ENCODE measurements at places on chromosomes 2 and 18.

GRCh38 chr2:206193671-206194357 lies 34.1 kb downstream of the EEF1B2 start:
- DNase-seq: no peak

- DNase-seq: peak; percentile 54
Observed at GRCh38 chr2:43622931-43623451, 14.1 kb upstream of the PLEKHH2 start.

- DNase-seq: no peak
Observed at GRCh38 chr2:15436195-15436594, 124.9 kb downstream of the NBAS start.

DNA sequence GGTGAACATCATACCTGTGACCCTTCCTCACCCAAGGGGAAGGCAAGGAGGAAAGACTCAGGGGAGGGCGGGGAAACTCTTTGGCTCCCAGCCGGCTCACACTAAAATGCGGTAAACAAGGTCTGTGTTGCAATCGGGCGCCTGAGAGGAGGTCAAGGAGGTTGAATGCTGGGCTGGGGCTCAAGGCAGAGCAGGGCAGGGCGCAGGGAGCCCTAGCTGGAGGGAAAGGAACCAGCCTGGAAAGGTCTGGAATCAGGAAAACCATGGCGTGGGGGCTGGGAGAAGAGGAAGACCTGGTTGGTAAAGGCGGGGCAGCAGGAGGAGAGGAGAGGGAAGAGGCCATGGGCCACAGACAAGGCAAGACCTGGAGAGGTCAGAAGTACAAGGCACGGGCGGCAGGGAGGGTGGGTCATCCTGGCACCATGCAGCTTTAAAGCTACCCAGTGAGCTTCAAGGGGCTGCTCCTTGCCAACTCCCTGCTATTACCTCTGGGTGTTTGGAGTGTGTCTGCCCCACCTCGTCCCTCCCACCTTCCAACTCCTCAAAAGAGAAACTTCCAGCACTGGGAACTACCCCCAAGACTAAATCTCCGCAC lies 4.8 kb upstream of the TMEM37 start:
- DNase-seq: peak; percentile 36

- DNase-seq: no peak
Observed at GRCh38 chr18:24799176-24799575, 338.7 kb downstream of the HRH4 start.

GRCh38 chr2:74427551-74427950 lies 6.0 kb downstream of the WDR54 start:
- DNase-seq: no peak

- no peak for DNase-seq
Observed at GRCh38 chr18:48714873-48715272, 176.0 kb downstream of the CTIF start.

DNA sequence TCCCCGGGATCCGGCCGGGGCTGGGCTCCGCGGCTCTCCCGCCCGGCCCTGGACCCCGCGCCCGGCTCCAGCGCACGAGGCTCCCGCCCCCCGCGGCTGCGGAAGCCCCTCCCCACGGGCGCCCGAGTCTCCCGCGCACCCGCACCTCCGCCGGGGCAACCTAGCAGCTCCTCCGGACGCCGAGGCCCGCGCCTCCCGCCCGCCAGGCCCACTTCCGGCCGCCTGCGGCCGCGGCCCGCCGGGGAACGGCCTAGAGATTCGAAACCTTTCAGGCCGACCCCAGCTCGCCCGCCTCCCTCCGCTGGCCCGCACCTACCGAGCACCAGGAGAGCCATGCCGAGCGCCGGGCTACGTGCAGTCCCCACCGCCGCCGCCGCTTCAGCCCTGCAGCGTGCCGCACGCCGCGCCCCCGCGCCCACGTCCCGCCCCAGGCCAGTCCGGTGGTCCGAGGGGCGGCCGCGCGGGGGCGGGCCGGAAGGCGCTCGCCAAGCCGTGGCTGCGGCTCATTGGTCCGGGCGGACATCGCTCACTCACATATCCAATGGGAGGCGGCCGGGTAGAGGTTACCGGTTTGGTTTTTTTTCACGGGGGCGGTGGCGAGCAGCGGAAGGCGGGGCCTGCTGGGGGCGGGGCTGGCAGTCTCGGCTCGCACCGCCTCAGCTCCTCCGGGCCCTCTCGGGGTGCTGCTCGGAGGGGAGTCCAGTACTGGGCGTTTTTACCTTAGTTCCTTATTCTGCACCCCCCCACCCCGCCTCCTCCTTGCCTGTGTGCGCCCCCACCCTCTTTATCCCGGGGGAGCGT lies at the start of gene PDIA6:
Gene PDIA6, minus strand, starts transcription at position 424 of the 801 bp plus-strand sequence. Its CDS starts 89 bp downstream, at position 335.
- peak; percentile 99 for DNase-seq

DNA sequence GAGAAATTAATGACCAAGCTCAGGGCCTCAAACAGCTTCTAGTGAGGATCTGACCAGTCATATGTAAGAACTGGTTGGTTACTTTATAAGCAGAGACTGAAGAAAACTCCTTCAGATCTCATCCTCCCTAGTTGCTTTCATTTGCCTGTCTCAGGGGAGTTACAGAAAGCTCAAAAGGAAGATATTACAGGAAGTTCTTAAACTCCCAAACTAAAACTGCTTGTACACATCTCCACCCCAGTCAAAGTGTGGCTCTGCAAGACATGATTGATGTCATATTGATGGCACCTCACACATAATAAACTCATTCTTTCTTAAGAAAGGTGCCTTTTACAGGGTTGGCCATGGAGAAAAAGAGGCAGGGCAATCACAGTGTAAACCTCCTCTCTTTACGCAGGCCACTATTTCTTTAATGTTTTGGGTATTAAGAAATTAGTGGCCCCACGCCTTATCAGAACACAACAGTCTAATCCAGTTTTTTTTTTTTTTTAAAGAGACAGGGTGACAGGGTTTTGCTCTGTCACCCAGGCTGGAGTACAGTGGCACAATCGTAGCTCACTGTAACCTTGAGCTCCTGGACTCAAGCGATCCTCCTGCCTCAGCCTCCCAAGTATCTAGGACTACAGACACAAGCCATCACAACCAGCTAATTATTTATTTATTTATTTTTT lies 62.6 kb upstream of the STK17B start:
- no peak for DNase-seq

DNA sequence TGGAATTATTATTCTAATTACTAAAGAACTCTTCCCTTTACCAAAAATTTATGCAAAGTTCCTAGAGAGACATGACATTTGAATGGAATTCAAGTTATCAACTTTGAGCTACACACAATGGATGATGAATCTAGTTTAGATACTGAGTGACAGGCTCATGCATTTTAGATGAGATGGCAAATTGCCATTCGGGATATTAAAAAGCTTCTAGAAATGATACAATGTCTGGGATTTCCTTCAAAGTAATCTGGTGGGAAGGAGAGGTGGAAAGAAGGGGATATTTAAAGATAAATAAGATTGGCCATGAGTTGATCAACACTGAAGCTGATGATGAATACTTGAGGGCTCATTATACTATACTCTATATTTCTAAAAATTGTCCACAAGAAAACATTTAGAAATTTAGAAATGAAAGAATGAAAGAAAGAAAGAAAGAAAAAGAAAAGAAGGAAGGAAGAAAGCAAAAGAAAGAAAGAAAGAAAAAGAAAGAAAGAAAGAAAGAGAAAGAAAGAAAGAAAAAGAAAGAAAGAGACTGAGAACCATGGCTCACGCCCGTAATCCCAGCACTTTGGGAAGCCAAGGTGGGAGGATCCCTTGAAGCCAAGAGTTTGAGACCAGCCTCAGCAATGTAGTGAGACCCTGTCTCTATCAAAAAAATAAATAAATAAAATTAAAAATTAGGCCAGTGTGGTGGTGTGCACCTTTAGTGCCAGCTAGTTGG lies 62.6 kb upstream of the NEDD4L start:
- DNase-seq: no peak

DNA sequence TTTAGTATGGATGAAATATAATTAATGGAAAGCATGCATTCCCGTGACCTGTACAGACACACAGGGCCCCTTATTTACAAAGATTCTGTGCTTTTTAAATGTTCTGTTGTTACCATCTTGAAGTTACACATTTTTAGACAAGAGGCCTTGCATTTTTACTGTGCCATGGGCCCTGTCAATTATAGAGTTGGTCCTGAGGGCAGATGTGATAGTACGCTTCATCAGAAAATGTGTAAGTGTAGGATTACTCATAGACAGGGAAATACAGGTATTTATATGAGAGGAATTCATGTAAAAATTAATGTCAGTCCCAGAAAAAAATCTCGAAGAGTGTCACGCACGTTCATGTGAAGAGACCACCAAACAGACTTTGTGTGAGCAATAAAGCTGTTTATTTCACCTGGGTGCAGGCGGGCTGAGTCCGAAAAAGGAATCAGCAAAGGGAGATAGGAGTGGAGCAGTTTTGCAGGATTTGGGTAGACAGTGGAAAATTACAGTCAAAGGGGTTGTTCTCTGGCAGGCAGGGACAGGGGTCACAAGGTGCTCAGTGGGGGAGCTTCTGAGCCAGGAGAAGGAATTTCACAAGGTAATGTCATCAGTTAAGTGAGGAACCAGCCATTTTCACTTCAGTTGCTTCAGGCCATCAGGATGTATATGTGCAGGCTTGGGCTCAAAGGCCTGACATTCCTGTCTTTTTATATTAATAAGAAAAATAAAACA lies 12.2 kb upstream of the ALPK2 start:
- no peak for DNase-seq

- DNase-seq: no peak
Observed at GRCh38 chr2:17520761-17521160, 2.5 kb upstream of the RAD51AP2 start.

Data from uterus (tissue), 4 donors.